ENCODE measurements at places on chromosomes 13 and 19.
A peak's percentile ranks its signal among the peaks of the same experiment; 100 is the strongest.

- peak; percentile 87 for DNase-seq
These were observed at the start of gene ERF for GRCh38 chr19:42254850-42255765. ERF (minus strand) TSS chr19:42255128; CDS start chr19:42254999, 129 bp downstream.

GRCh38 chr19:10036601-10037071 is 23.4 kb downstream of the RDH8 start:
- no peak for DNase-seq

- DNase-seq, result no peak
These were observed at the start of gene TNNT1 for GRCh38 chr19:55149078-55150003. TNNT1 (minus strand) TSS chr19:55149206; CDS start chr19:55147157, 2,049 bp downstream.

DNA sequence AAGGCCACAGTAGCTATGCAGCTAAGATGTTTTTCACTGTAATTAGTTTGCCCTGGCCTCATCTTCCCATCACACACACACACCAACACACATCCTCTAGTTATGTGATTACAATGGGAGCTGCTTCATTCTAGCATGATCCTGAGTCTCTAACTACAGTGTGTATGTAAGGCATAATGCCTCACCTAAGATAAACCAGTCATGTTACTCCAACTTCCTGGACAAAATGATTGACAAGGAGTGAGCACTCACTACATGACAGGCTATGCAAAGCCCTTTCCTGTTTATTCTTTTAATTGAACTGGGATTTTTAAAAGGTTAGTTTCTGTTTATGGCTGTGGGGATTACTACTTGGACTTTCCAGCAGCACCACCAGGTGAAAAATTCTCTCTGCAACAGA is 400.8 kb upstream of the ATXN8OS start:
- DNase-seq, result no peak

- peak; percentile 87 for DNase-seq
These were observed 11.1 kb downstream of the CIC start for GRCh38 chr19:42279902-42280814.

DNA sequence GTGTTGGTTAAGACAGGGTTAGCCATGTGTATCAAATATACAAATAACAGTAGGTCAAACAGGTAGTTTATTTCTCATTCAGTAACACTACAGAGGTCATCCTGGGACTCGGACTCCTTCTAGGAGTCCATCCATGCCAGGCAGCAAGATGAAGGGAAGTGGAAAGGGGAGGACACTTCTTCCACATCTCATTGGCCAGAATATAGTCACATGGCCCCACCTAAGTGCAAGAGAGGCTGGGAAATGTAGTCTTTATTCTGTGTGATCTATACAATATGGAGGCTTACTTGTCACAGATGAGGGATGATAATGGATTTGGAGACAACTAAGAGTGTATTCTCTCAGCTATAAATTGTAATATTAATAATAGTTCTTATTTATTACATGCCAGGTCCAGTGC is 31.1 kb downstream of the RDH8 start:
- no peak for DNase-seq
